ENCODE measurements at places on chromosomes 7 and 10.

GRCh38 chr7:24921362-24921679, 58.7 kb downstream of the OSBPL3 start:
- no peak for DNase-seq

DNA sequence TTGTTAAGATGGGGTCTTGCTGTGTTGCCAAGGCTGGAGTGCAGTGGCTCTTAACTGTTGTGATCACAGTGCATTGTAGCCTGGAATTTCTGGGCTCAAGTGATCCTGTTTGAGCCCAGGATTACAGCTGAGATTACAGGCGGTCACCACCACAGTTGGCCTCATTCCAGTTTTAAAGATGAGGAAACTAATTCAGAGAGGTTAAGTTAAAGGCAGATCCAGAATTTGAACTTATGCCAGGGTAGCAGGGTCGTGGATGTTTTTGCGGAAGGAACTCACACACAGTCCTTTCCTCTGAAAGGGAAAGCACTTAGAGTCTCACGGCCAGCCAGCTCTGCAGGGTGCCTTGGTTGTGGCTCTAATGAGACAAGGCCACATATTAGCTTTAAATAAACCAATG, 84.7 kb downstream of the MMRN2 start:
- DNase-seq, result no peak

GRCh38 chr7:70092314-70093204, 494.3 kb downstream of the AUTS2 start:
- no peak for DNase-seq

DNA sequence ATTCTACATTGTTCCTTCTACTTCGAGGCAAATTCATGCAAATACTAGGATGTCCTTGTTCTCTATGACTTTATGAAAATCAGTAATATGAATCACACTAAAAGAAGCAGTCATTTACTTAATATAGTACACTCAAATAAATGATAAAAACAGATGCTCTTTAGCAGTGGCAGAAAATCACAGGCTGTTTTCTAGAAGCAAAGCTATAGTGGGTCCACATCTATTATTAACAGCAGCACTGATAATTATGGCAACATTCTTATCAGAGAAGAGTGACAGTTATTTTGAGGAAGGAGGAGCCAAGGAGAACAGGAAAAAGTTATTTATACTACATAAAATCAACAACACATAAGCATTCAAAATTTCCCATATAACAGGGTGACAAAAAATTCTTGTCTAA, 16.5 kb downstream of the KIF5B start:
- DNase-seq, result no peak

DNA sequence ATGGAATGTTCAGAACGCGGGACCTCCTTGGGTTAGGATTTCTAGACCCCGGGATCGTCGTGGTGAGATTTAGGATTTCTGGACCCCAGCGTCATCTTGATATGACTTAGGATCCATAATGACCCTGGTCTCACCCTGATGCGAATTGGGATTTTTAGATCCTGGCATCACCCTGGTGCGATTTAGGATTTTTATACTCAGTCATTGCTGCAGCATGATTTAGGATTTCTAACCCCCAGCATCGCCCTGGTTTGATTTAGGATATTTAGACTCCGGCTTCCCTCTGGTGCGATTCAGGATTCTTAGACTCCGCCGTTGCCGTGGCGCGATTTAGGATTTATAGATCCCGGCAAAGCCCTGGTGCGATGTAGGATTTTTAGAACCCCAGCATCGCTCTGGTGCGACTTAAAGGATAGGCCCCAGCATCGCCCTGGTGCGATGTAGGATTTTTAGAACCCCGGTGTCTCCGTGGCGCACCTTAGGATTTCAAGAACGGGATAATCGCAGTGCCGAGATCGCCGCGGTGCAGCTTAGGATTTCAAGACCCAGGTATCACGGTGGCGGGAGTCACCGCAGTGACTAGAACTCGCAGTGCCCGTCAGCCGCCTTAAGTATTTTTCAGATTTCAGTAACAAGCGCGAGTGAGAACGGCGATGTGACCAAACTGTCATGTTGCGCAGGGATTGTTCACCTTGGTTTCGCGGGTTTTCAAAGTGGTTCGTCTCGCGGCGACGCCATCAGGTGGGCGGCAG, 814 bp downstream of the MEST start:
- DNase-seq, result no peak

GRCh38 chr7:104857458-104858425, 156.3 kb upstream of the KMT2E start:
- DNase-seq, result no peak

DNA sequence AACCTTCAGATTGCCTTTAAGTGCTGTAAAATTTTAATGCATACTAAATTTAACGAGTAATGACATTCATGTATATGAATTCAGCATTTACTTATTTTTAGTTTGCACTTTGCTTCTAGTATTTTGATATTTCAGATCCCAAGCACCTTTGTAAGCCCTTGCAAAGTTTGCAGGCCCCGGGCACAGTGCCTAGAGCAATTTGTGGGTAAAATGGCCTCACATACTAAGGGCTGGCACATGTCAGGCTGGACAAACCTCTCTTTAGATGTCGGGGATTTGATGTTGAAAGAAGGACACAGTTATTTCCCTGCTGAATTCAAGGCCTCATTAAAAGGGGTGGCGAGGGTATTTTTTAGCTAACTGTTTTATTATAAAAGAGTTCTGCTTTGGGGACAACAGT, 270.3 kb upstream of the HABP2 start:
- no peak for DNase-seq

GRCh38 chr7:30688718-30689221, 6.5 kb upstream of the CRHR2 start:
- DNase-seq, result no peak

GRCh38 chr10:69662173-69662877, 32.3 kb downstream of the FAM241B start:
- DNase-seq, result no peak

DNA sequence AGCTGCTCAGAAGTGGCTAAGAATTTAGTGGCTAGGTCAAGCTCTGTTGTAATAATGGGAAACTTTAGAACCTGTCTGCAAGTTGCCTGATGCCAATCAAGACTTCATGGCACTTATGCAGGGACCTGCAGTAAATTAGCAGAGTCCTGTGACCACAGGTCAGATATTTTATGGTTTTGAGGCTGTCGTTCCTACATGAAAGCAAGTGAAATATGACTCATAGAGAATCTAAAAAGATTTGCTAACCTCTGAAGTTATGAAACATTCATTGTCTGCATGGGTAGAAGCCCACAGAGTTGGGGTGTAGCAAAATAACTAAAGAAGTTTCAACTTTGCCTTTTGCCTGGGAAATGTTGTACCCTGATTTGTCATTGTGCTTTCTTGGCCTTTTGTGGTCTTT, 32.3 kb downstream of the SLC39A12 start:
- DNase-seq, result no peak

DNA sequence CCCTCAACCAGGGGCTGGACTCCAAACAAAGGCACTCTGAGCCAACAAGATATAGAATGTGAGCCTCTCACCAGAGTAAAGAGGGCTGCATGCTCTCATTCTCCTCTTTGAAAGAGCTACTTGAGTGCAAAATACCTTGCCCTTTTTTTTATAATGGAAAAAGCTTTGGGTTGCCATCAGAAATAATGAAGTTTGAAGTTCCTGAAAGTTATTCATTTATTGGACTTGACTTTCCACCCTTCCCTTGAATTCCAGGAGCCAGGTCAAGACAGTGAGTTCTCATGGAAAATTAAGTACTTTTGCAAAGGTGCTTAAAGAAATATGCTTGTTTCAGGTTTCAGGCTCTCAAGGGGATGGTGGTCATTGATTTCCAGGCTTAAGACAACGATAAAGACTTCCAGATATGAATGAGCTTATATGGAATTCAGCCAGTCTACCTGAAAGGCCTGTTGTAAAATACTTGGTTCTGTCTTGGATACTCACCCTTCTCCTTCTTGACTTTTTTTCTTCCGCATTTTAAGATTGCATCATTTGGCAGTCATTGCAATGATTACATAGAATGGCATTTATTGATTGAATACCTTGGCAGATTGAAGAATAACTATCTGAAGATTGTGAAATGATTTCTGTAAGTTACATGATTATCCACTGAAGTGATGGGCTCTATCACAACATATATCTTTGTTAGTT, 696.4 kb downstream of the INHBA start:
- DNase-seq, result no peak

DNA sequence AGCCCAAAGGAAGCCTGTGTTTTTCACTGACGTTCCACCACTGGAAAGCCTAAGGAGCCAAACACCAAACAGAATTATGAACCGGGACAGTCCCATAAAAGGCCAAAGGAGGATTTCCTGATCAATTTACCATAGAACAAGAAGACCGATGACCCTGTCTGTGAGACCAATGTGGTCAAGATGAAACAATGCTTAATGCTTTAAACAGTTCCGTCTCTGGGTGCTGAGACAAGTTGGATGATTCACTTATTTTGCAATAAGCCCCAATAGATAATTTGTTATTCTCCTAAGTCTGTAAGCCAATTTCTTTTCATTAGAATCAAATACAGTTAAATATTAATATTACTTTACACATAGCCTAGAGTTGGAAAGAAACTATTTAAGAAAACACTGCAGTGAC, 134.9 kb downstream of the MICU1 start:
- DNase-seq, result no peak

DNA sequence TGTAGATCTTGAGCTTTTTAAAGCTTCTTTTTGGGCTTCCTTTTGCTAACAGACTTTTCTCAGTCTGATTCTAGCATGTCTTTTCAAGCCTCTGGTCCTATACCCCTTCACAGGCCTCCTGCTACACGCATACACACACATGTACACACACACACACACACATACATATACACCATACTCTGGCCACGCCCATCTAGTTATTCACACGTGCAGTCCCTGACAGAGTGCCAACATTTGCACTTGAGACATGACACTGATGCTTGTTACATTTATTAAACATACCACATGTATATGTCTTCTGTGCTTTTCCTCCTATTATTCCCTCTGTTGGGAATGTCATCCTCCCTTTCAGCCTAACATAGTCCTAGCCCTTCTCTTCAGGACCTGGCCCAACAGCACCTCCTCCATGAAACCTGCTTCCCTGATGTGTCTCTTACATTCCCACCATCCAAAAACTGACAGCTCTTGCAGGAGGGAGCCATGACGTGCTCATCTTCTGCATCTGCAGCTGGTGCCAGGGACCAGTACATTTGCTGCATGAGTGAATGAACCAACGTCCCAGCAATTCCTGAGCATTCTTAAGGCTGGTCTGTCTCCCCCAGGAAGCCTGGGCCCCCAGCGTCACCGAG, 222.1 kb downstream of the ARHGAP12 start:
- no peak for DNase-seq

- no peak for DNase-seq
These were observed 142.9 kb downstream of the FGFR2 start for GRCh38 chr10:121455377-121455776.

DNA sequence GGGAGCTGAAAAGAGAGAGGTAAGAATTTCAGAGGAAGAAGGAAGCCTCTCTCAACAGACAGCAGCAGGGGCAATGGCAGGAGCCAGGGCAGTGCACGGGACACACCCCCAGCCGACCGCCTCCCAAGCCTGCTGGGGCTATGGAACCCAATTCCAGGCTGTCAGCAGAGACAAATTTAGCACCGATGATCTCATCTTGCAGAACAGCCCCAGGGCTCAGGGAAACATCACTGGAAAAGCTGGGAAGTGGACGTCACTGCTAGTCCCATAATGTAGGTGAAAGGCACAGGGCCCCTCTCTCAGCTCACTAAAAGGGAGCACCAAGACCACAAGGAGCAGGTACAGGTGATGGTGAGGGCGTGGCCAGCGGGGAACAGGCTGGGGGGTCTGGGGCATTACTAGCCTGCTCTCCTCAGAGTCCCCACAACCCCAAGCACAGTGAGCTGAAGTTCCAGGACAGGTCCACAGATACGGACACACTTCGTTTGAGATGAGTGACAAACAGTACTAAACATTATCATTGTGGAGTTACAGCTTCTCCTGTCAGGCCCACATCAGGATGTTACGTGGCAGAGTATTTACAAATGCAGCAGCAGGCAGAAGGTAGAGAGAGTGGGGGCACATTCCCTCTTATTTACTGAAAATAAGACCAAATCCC, 103.7 kb downstream of the PLXNA4 start:
- no peak for DNase-seq

DNA sequence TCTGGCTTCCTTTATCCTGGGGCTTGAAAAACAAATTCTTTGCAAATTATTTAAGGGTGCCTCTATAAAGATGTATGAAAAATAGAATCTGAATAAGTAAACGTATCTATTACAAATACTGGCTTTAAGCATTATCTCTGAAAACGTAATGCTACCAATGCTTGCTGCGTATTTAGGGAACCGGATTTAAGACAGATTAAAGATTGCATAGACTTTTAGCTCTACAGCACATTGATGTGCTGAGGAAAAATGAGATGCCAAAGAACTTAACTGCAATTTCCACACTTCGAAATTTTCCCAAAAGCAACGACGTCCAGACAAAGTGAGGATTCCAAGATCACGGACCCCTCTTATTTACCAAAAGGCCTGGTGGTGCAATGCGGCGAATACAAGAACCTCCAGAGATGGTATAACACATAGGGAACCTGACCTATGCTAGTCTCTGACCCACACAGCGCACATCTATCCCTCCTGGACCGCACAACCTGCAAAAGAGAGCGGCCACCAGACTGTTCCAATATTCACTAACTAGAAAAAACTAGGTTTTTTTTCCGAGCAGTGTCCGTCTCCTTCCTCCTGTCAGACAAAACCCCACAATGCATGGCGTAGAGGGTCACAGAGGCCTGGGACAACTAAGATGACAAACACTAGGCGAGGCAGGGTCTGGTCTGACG, 34.3 kb upstream of the PHF14 start:
- no peak for DNase-seq

- DNase-seq, result no peak
These were observed 3.2 kb upstream of the ZNF248 start for GRCh38 chr10:37860494-37861190.

- DNase-seq, result no peak
These were observed 93.5 kb downstream of the ZNF783 start for GRCh38 chr7:149355390-149356048.

DNA sequence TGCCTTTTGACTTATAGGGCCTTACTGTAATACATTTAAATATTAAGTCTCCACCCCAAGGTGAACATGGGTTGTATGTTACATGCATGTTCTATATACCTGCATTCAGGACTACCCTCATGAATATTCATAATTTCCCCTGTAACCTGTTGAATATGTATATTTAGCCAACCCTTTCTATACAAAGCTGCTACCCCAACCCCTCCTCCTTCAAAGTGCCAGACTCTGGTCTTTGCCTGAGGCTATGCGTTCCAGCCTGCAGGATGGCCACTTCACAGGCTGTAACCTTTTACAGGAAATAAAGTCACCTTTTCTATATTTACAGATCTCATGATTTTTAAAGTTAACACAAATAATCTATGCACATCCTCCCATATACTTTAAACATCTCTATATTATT, 10.1 kb upstream of the UNC5B start:
- no peak for DNase-seq
